GM03348 (cell line): ENCODE measurements at places on chromosomes 3 and 15.

GRCh38 chr3:128448491-128448890 lies 18.2 kb downstream of the DNAJB8 start:
- no peak for DNase-seq

DNA sequence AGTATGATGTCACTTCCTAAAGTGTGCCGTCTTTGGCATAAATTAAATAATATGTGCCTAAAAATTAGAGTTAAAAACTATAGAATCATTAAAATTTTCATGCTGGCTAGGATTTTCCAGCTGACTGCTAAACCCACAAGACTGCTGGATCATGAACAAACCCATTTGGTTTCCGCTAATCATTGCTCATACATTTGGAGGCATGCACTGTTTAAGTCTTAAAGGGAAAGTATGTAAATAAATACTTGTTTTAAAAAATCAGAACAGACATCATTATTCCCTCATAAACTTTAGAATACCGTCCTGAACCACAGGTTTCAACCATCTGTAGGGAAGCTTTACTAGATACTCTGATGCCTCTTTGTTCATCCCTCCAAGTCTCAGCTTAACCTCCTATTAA lies 26.5 kb downstream of the ATP6V1A start:
- peak; percentile 74 for DNase-seq

GRCh38 chr15:66901336-66902100 lies 163.9 kb upstream of the SMAD3 start:
- peak; percentile 39 for DNase-seq

- no peak for DNase-seq
Observed at GRCh38 chr3:36833160-36833814, 68.9 kb upstream of the DCLK3 start.

DNA sequence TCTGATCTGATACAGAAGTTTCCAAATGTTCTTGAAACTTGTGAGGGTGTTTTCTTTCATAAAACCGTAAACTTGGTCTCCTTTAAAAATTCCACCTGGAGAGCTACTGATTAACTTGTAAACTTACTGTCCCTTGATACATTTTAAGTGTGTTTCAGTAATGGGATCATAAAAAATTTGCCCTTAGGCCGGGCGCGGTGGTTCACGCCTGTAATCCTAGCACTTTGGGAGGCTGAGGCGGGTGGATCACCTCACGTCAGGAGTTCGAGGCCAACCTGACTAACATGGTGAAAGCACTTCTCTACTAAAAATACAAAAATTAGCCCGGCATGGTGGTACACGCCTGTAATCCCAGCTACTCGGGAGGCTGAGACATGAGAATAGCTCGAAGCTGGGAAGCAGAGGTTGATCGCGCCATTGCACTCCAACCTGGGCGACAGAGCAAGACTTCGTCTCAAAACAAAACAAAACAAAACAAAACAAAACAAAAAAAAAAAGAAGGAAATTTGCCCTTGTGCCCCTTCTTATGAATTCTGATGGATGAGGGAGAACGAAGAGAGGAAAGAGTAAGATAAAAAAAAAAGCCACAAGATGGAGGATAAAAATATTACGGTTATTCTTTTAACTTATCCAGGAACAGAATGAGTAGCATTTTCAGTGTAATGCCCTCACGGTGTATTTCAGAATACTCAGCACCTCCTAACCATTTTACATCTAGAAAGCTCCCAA lies 32.1 kb upstream of the AP4E1 start:
- DNase-seq, result no peak

GRCh38 chr3:115657168-115657567 lies 33.9 kb downstream of the GAP43 start:
- DNase-seq, result no peak

GRCh38 chr3:177515786-177516157 lies 318.5 kb upstream of the TBL1XR1 start:
- DNase-seq, result no peak

- peak; percentile 95 for DNase-seq
Observed at GRCh38 chr3:51974963-51975851, at the start of gene ABHD14A. Gene ABHD14A, plus strand, starts transcription at chr3:51975064. Its CDS starts 72 bp downstream, at chr3:51975136.

DNA sequence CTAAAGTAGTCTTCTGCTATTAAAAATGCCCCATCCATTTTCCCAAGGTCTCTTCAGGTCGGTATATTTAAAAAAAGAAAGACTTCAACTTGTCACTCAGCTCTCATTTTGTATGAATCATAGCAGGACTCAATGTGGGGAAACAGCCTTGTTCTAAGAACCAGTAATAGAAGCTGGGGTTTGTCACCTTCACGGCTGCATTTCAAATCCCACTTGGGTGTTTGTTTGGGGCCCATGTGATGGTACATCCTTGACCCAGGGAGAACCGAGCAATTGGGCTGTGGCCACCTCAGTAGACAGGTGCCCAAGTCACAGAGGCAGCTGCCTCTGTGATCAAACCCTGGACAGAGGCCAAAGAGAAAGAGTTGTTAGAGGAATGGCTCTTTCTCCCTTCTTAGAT lies 70.3 kb upstream of the ARL8B start:
- DNase-seq, result no peak

DNA sequence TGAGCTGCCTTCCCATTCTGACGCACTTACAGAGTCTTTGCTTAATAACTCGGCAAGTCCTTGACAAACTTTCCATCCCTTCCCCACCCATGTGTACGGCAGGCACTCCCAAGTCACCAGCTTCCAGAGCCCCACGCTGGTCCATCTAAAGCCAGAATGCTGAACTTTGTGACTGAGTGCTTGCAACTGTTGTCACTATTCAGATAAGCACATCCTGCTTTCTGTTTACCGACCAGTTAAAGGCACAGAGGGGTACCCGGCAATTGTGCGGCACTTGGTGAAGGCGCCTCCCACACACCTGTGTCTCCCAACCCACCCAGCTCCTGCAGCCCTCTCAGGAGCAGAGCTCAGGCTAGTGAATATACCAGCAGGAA lies 430.6 kb downstream of the FOXP1 start:
- DNase-seq, result no peak

- DNase-seq, result no peak
Observed at GRCh38 chr15:25734680-25735355, 128.3 kb downstream of the ATP10A start.

- DNase-seq, result no peak
Observed at GRCh38 chr15:46293550-46293949, 658.7 kb downstream of the SQOR start.

GRCh38 chr3:147906285-147906684 lies 497.1 kb downstream of the ZIC1 start:
- no peak for DNase-seq

- no peak for DNase-seq
Observed at GRCh38 chr3:188076176-188076575, 77.8 kb upstream of the LPP start.

GRCh38 chr3:97930018-97930417 lies 42.2 kb downstream of the RIOX2 start:
- DNase-seq, result no peak

GRCh38 chr15:70478251-70478990 lies 284.9 kb downstream of the UACA start:
- no peak for DNase-seq

- no peak for DNase-seq
Observed at GRCh38 chr3:124336067-124336656, 344.2 kb upstream of the ROPN1 start.

- no peak for DNase-seq
Observed at GRCh38 chr3:30520699-30521098, 85.7 kb upstream of the TGFBR2 start.

- peak; percentile 72 for DNase-seq
Observed at GRCh38 chr15:98954411-98954810, 53.2 kb downstream of the PGPEP1L start.

DNA sequence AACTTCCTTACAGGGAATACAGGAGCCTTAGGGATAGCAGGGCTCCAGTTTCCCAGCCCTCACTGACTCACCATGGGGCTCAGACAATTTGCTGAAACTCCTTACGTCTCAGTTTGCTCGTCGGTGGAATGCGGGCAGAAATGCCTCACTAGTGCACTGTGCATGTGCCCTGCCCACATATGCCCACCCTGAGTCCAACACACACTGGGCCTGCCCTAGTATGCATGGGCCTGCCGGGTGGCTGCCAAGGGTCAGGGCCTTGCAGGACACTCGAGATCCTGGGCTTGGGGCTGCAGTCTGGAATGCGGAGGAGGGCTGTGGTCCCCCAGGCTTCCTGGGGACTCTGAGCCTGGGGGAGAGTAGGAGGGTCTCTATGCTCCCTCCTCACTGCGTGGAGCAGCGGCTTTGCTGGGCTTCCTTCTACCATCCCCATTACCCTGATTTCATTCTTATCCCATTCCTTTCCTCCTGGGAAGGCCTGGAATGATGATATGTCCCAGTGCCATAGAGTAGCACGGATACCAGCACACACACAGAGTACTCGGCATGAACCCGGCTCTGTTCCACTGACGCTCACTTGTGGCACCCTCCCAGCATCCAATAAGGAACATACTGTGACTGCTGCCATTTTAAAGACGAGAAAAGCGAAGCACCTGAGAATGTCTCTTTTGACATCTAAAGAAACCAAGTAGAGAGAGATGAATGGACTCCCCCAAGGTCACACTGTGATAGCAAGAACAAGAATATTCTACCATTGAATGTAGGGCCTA lies 124.2 kb downstream of the ASB7 start:
- peak; percentile 33 for DNase-seq

DNA sequence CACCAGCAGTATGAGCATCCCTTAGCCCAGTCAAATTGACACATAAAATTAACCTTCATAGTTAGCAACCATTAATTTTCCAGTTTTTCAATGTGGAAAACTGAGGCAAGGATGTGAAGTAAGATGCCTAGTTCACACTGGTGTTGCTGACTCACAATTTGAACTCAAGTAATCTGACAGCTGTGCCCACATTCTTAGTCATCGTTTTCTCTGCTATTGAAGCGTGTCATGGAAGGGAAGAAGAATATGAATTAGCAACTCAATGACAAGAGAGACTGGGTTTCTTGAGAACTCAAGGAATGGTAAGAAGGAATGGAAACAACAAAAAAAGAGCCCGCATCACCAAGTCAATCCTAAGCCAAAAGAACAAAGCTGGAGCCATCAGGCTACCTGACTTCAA lies 261.4 kb downstream of the EPHA3 start:
- DNase-seq, result no peak

DNA sequence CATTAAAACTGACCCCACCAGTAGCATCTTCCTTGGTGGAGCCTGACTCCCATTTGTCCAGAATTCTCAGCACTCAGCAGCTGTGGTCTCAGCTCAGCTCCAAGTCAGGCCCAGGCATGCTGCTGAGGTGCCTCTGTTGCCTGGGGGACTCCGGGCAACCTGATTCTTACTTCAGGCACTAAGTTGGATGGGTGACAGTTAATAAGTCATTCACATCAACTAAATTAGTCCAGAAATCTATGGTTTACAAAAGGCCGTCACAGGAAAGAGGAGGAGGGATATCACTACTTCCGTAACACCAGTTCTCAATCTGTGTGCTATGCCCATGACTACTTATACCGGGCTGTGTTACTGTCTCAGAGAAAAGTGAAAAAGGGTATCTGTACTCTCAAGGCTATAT lies 310.2 kb downstream of the SATB1 start:
- no peak for DNase-seq
